ENCODE measurements at places on chromosomes 1 and 21.
A peak's percentile ranks its signal among the peaks of the same experiment; 100 is the strongest.

- no peak for DNase-seq
Measured at GRCh38 chr1:240985081-240985480, 371.9 kb downstream of the RGS7 start.

- DNase-seq = no peak
Measured at GRCh38 chr1:53074313-53075154, 12.5 kb downstream of the PODN start.

DNA sequence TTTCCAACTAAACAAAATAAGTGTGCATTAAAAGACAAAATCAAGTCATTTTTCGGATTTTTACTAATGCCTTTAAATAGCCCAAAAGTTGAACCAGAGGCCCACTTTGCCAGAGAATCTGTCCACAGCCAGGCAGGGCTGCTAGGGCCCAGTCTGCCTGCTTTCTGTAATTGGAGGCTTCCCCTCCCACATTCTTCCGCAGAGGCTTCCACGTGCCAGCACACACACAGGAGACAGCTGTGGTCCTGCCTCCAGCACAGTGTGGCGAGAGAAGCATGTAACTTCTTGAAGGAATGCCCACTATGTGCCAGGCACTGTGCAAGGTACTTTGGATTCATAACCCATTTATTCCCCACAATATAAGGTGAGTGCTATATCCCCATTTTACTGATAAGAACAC lies 11.3 kb upstream of the PDZK1IP1 start:
- no peak for DNase-seq

- no peak for DNase-seq
Measured at GRCh38 chr1:219871427-219872057, 56.8 kb downstream of the SLC30A10 start.

- DNase-seq = peak; percentile 49
Measured at GRCh38 chr1:173477286-173478093, at the start of gene PRDX6. PRDX6 (plus strand) TSS chr1:173477335; CDS start chr1:173477398, 63 bp downstream.

Measured in fibroblast of skin of back (primary cell).